HuH-7.5 (cell line): ENCODE measurements at places on chromosomes 3 and 15.

GRCh38 chr3:16372362-16373292 lies 107.6 kb downstream of the OXNAD1 start:
- DNase-seq = no peak

DNA sequence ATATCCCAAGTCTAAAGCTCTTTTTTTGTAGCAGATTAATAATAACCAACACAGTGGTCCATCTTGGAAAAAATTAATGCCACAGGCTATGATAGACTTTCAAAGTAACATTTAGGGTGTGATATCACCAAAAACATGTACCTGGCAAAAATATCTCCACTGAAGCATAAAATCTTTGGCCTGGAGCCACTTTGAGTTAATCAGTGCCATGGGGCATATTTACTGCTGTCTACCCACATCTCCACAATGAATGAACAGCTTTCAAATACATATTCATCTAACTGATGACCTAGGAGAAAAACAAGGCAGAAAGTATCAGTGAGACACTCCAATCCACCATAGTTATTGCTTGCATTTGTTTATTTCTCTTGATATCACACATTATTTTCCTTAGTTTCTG lies 296.0 kb upstream of the MDFIC2 start:
- DNase-seq = no peak

GRCh38 chr15:68413363-68414205 lies 18.4 kb downstream of the ITGA11 start:
- no peak for DNase-seq

GRCh38 chr15:92574161-92574560 lies 81.4 kb downstream of the FAM174B start:
- no peak for DNase-seq

DNA sequence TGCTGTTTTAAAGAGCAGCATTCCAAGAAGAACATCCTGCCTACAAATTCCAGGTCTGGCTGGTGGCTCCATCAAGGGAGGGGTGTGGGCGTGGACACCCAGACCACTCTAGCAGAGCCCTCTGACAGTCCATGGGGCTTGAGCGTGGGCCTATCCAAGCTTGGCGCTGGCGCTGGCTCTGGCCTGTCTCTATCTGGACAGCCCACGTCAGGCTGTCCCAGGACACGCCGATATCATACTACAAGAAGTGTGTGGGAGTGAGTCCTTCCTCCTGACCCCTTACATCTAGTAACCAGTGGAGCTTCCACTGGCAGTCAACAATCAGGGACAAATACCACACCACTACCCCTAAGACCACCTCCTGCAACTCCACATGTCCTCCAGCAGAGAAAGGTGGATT lies 17.1 kb upstream of the DUSP7 start:
- DNase-seq = no peak

DNA sequence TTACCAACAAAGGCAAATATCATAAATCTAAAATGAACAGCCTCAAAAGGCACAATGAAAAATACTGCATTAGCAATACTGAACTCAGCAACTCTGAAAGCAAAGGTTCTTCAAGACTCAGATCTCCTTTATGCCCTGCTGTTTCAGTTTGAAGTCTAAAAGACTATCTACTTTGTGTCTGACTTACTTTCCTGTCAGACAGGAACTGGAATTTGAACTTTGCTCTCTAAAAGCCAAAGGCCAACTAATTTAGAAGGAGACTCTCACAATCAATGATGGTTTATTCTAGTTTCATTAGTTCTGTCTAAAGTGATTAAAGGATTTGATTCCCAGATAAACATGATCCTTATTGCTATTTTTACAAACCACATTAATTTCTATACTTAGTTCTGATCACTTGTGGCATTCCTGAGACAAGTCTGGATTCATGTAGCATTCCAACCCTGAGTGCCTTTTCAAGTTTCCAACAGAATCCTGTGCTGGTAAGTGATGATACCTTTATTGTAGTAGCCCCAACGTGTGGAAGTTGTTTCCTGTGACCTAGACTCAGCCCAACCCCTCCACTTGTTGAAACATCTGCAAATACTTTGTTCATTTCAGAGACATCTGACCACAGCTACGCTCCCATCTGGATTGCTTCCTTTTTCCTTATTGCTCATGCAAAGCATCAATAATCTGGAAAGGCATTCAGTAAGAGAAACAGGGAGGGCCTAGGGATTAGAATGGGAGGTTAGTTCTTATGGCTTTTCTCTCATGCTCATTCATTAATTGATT lies 14.9 kb upstream of the LEKR1 start:
- DNase-seq = no peak

DNA sequence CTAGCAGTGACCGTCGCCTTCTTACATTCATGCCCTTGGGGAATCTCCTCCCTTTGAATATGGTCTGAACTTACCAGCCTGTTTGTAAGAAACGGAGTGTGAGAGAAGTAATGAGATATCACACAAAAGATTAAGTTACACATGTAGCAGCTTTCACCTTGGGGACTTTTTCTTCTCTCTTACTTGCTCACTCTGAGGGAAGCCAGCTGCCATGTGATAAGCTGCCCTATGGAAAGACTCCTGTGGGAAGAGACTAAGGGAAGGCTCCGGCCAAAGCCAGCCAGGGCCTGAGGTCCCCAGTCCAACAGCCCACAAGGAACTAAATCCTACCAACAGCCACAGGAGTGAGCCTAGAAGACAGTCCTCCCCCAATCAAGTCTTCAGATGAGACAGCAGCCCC lies 190.4 kb upstream of the TSC22D2 start:
- no peak for DNase-seq

DNA sequence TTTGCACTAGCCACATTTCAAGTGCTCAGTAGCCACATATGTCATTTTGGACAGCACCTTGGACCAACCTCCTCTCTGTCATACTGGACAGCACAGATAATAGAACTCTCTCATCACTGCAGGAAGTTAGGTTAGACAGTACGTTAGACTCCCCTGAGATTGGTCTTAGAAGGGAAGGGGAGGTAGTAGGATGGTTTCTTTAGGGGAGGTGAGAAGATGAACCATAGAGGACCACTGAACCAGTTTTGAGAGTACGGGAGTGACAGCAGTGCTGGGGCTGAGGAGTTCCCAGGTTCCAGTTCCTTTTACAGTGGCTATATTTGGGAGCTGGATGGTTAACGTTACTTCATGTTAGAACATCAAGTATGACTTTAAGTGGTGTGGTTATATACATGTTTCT lies 7.8 kb downstream of the LRCH3 start:
- DNase-seq = no peak

DNA sequence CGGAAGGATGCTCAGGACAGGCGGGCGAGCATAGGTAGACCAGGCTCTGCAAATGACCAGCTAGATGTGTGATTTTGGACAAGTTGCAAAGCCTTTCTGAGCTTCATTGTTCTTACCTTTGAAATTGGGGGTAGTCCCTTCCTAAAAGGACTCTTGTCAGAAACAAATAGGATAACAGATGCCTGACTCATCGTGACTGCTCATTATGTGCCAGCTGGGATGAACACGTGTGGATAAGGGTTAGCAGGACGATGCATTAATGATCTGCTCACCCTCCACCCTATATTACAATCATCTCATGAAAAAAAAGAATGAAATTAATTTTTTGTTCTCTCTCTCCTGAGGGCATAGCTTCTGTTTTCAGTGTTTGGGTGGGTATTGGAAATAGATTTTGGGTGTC lies 223.4 kb downstream of the NR2F2 start:
- no peak for DNase-seq

DNA sequence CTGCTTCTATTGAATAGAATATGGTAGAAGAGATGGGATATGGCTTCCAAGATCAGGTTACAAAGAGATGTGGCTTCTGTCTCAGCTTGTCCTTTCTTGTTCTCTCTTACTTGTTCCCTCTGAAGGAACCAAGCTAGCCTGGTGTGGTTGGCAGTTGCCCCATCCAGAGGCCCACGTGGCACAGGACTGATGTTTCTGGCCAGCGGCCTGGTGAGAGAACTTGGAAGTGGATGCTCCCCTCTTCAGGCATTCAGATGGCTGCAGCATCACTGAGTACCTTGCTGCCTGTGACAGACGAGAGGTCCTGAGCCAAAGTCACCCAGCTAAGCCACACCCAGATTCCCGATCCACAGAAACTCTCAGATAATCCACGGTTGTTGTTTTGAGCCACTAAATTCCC lies 183.6 kb downstream of the NSMCE3 start:
- DNase-seq = no peak

DNA sequence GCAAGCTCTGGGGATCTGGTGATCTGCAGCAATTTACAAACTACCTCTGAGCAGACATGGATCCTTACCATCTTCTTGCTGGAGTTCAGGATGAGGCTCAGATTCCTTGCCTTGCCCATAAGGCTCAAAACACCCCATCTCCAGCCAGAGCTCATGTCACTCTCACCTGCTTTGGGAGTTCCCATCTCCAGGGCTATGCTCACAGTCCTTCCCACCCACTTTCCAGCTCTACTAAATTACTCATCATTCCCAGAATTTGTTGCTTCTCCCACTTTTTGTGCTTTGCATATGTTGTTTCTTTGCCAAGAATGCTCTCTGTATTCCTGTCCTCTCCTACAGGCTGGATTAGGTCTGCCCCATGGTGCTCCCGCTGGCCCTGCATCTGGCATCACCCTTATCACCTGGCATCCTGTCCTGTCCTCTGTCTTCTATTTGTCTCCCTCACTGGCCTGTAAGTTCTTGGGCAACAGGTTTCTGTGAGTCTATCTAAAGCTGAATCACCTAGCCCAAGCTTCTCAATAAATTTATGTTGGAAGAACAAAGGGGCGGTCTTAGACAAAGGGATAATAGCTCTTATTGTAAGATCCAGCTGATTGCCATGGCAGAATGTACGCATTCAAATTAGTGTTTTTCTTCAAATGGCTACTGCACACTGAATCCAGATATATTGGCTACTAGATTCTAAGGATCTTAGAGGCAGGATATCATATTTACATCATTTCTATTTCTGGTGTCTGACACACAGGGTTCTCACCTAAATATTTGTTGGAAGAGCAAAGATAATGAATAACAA lies 179.2 kb downstream of the CLSTN2 start:
- no peak for DNase-seq

DNA sequence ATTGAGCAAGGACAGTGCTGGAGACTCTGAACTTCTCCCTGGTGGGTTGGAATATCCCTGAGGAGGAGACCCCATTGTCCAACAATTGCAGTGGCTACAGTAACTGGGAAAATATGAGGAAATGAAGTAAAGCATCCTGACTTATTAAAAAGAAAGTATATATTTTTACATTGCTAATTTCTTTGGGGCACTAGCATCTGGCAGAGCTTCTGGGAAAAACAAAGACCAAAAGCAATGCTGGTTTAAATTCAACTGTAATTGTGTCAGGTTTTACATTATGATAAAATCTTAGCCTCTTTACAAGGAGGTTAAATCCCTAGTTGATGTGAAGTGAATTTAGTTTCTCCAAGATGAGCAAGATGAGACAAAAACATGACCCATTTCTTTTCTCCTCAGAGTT lies 454.0 kb upstream of the RBMS3 start:
- no peak for DNase-seq

DNA sequence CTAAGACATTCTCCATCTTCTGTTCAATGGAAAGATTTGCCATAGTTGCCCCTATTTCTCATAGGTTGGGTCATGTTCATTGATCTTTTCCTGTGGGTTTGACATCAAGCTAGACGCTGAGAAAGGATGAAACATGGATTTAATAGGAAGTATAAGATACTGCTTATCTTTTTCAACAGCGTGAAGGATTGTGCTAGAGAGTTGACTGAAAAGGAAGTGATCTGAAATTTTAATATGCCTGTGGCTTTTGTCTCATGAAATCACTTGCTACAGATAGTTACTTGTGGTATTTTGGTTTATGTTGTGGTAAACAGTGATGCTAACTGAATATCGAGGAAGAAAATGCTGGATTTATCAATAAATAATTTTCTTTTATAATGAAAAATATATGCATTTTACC lies 442.9 kb downstream of the EDEM1 start:
- no peak for DNase-seq

DNA sequence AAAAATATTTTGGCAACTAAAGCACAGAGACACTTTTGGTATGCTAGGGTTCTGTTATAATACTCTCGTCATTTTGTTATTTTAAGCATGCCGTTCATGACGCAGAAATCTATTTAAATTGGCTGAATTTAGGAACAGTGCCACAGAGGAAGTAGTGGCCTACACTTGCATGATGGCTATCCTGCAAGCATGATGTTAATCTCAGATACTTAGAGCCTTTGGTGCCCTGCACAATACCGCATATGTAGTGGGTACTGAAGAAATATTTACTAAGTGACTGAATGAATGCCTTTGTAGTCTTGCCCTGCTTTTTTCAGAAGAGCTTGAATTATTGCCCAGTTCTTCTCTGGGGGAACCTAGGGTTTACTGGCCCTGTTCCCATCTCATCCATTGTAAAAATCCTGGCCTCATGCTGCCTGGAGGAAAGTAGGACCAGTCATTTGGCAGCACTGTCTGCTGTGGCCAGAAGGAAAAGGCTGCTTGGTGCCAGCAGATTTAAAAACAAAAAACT lies 79.0 kb downstream of the SERPINI1 start:
- no peak for DNase-seq

DNA sequence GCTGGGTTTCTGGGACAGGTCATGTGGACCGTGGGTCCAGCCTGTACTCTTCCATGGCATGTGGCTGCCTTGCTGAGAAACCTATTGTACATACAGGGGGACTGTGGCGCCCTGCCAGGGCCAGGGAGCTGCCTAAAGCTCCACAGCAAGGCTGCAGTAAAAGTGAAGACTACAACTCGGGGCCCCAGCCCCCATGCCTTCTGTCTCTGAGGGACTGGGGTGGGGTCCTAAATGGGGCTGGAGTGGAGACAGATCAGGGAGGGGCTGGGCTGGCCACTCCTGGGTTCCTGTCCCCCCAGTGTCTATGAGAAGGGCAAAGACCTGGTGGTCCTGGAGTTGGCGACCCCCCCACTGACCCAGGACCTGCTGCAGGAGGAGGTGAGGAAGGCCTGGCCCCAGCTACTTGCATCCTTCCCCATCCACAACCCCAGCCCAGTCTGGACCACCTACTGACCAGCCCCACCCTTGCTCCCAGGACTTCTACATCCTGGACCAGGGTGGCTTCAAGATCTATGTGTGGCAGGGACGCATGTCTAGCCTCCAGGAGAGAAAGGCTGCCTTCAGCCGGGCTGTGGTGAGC lies 7.3 kb downstream of the VILL start:
- no peak for DNase-seq

DNA sequence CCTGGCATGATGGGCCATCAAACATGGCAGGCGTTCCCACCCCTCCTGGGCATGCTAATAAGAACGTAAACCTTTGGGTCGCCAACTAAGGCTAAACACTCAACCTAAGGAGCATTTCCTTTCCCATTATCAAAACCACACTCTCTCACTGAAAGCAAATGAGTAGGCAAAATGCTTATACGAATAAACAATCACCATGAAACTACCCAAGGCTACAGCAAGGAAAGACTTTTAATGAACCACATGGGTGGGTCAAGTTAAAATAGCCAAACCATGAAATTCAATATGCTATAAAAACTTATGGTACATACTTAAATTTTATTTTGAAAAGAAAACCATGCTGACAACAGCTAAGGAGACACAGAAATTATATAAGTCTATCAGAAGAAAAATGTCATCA lies 180.6 kb downstream of the OSBPL10 start:
- no peak for DNase-seq

- DNase-seq = no peak
Observed at GRCh38 chr15:88246081-88246480, 10.5 kb downstream of the NTRK3 start.

- no peak for DNase-seq
Observed at GRCh38 chr15:37133602-37134001, 33.3 kb upstream of the MEIS2 start.
